ENCODE measurements at places on chromosomes 2 and 18.

GRCh38 chr2:208466920-208467298, 60.3 kb downstream of the PTH2R start:
- DNase-seq, result no peak

DNA sequence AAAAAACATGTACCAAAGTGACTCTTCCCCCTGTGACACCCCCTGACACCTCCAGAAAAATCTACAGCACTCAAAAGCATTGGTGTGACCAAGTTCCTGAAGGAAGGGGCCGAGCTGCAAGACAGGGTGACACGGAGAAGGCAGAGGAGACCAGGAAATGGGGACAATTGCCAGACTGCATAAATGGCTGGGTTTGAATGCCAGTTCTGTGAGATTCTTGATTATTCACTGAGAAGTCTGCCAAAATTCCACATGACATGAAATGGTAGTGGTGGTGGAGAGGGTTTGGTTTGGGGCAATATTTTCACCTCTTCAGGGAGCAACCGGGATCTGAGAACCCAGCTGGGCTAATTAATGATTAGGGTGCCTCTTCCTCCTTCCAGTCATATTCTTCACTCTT, 178.5 kb downstream of the ARL4C start:
- DNase-seq, result no peak

- no peak for DNase-seq
Measured at GRCh38 chr2:173680574-173680973, 284.6 kb downstream of the SP3 start.

DNA sequence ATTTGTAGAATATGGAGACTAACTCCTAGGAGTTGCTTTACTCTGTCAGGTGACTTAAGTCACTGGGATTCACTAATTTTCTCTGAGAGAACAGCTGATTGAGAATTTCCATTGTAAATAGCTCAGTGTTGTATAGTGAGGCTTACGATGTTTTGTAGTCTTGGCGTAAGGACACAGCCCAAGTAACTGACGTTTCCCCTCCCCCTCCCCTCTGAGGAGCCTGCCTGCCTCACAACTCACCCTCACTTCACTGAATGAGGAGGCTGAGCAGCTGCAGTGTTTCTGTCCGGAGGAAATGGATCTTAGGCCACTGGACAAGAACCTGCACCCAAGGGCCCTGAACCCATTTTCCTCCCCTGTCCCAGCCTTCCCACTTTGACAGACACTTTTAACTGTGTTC, 264.6 kb downstream of the PHLPP1 start:
- DNase-seq, result peak; percentile 6

GRCh38 chr2:215940645-215941184, 72.6 kb downstream of the MREG start:
- DNase-seq, result no peak

DNA sequence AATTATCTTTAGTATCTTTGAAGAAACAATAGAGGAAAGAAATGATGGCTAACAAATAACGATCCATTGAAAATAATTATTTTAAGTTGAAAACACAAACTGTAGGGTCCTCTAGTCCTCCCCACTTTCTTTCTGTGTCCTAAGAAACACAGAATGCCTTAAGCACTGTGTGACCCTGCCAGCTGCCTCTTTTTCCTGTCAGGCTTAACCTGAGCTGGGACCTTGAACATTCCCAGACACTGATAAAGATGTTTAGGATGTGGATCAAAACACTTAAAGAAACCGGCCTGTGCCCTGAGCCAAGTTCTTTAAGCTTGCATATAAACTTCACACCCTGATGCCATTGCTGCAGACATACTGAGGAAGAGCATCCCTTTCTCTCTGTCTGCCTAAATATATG, 755.4 kb upstream of the VRK2 start:
- no peak for DNase-seq

DNA sequence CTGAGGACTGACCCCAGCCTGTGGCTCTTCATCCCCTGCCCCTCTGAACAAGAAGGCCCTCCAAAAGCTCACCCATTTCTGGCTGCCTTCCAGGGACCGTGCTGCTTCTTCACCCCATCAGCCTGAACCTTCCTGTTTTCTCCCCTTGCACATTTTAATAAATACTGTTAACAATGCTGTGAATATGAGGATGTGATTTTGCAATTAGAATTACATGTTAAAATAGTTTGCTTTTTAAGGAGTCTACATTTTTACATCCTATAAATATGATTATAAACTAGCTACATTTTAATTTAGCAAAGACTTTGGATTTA, 4.0 kb downstream of the SNTG2 start:
- DNase-seq, result no peak

- no peak for DNase-seq
Measured at GRCh38 chr2:60536746-60537145, 16.7 kb downstream of the BCL11A start.

GRCh38 chr2:24521162-24521857, 30.3 kb downstream of the NCOA1 start:
- no peak for DNase-seq

DNA sequence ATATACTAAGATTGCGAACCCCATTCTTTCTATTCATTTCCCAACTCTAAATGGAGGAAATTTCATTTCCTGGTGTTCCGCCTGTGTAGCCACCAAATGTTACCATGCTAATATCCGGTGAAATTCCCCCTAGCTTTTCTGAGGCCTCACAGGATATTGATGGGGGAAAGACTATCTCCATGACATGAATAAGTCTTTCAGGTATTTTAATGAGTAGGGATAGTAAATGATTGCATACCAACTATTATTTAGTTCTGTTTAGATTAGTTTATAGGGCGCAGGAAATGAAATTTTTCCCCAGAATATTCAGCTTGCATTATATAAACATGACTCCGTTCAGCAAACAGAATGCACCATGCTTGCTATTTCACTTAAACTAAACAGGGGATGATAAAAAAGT, 55.4 kb downstream of the COL5A2 start:
- DNase-seq, result no peak

GRCh38 chr2:143551971-143552650, 422.9 kb downstream of the ARHGAP15 start:
- no peak for DNase-seq

GRCh38 chr18:45527891-45528290, 87.4 kb upstream of the SLC14A2 start:
- DNase-seq, result no peak

- DNase-seq, result no peak
Measured at GRCh38 chr2:172698041-172698863, 37.4 kb upstream of the RAPGEF4 start.

- DNase-seq, result no peak
Measured at GRCh38 chr2:124921191-124921590, 896.1 kb downstream of the CNTNAP5 start.

DNA sequence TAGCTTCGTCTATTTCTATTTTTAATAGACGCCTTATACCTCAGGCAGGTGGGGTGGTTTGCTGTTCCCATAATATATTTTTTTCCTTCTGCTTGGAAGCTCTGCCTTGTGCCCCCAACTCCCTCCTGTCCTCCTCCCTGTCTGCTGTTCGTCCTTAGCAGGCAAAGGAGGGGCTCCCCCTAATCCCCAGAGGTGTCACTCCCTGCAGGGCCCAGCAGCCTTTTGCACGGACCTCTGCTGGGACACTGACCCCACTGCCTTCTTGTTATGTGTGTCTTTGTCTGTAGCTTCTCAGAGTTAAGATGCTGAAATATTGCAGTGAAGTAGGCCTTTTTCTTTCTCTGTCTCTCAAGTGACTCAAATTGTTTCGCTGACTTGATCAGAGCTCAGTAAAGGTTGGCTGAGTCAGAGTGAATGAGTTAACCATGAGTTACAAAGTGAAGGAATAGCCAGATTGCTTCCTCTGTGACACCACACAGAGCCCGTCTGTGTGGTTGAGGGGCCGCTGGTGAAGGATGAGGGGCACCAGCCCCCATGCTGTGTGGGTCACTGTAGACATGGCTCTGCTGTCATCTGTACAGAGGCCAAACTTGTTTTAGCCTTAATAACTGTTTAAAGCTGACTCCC, 47.7 kb downstream of the PRKCE start:
- DNase-seq, result no peak

GRCh38 chr2:26562811-26563645, 78.1 kb downstream of the CIB4 start:
- peak; percentile 34 for DNase-seq

GRCh38 chr18:46502444-46502843, 154.6 kb downstream of the LOXHD1 start:
- no peak for DNase-seq

- no peak for DNase-seq
Measured at GRCh38 chr2:189161894-189162293, 17.7 kb downstream of the COL5A2 start.

DNA sequence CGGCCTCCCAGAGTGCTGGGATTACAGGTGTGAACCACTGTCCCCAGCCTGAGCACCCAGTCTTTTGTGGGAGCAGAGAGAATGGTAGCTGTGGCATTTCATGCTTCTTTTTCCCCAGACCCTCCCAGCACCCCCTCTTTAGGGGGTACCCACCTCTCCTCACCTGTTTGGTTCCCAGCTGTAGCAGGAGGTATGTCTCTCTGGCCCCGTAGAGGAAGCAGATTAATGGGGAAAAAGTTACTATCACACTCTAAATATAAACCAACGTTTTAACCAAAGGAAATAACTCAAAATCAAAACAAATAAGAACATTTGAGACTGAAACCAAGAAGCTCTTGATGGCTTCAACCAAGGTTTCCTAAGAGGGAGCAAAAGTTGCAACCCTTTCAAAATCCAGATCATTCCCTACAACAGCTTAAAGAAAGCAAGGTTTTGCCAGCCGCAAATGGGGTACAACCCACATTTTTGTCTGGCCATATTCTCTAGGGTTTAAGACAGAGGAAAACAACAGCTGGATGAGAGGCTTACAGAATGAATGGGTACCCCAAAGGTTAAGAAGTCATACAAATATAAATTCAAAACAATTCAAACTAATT, 8.0 kb downstream of the RNF125 start:
- no peak for DNase-seq

GRCh38 chr2:225136552-225136951, 94.3 kb upstream of the DOCK10 start:
- no peak for DNase-seq

GRCh38 chr2:143530758-143531157, 401.5 kb downstream of the ARHGAP15 start:
- no peak for DNase-seq

GRCh38 chr2:203997980-203998809, 61.6 kb downstream of the ICOS start:
- DNase-seq, result no peak

DNA sequence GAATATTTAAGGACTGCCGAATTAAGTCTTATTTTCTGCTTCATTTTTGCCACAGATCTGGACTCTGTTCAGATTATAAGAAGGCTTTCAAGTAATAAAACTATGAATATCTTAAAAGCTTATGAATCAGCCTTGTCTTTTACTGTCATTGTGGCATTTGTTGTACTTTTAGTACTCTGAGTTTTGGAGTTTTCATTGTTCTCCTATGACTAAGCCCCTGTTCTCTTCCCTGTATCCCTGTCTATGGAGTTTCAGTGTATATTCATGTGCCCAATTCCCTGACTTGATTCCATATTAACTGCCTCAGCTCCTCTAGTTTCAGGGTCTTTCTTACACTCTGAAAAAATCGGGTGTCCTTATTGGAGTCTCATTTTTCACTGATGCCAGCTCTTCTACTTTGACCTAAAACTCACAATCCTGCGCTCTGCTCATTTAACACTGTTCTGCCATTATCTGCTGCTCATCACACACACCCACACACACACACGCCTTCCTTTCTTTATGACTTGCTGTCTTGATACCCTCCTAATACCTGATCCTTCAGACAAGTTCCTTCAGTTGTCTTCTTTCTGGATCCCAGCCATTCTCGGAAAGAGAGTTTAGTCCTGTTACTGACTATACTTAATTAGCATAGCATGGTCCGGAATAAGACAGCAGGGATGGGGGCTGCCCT, 511.8 kb downstream of the CPS1 start:
- no peak for DNase-seq

- DNase-seq, result no peak
Measured at GRCh38 chr2:18959952-18960717, 370.8 kb upstream of the NT5C1B start.

DNA sequence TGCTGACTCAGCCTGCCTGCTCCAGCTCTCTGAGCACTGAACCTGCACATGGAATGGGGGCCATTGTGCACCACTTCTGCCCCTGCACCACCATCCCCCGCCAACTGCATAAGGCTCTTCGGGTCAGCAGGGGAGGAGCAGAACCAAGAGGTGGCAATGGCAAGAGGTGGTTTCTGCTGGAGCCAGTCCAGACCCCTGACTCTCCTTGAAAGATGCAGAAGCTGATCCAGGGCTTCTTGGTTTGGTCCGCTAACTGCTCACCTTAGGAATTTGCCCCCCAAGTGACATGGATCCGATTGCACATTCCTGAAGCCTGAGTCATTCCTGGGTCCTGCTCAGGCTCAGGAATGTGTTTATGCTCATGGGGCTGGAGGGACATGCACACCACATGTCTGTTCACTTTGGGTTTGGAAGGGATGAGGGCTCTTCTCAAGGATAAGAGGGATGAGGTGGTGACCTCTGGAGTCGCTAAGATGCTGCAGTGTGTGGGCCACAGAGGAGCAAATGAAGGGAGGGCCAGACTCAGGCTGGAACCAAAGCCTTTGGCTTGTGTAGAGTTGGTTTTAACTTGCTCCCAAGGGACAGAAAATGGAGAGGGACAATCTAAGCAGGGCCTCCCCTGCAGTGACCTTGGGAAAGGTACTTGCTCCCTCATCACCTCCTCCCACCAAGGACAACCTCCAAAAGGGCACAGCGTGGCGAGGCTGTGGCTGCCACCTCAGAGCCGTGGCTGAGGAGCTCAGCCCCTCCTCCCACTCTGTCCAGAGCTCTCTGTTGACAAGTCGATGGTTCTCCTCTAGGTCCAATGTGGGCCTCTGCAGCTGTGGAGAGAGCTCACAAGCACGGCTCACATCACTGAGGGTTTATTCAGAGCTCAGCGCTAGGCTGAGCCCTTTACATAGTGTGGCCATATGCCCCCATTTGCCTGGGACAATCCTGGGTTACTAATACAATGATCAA, 66.2 kb downstream of the HS1BP3 start:
- no peak for DNase-seq

DNA sequence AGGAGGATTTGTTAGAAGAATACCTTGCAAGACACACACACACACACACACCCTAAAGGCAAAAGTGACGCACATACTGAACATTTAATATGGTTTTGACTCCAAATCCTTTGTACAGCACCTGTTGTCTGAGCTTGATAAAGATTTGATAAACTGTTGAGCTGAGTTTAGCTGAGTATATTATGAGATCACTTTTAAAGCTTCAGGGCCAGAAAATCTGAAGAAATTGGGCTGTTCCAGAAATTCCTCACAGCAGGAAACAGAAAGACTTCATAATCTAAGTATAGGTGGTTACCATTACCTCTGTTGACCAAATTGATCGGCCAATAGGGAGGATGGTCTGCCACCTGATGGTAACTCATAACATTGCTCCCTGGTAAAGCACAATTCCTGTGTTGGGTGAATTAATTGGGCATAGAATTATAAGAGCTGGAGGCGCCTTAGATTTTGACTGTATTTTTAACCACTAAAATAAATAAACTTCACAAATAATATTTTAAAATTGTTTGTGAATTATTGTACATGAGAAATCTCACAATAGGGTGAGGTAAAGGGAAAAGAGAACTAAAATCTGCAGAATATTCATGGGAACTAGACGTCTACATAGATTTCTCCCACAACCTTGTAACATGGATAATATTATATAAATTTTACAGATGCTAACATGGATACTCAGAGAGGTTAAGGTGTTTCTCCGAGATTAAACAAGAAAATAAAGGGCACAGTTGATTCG, 21.8 kb upstream of the RPIA start:
- no peak for DNase-seq

GRCh38 chr2:24993406-24994145, 21.8 kb upstream of the DNAJC27 start:
- no peak for DNase-seq

GRCh38 chr2:241925821-241926441, 56.4 kb downstream of the RTP5 start:
- DNase-seq, result no peak
